ENCODE measurements at places on chromosomes 4 and X. TPM values are rescaled to one million over a fixed set of nuclear protein-coding genes. Genes with fewer than 3 reads are reported as not detected.

DNA sequence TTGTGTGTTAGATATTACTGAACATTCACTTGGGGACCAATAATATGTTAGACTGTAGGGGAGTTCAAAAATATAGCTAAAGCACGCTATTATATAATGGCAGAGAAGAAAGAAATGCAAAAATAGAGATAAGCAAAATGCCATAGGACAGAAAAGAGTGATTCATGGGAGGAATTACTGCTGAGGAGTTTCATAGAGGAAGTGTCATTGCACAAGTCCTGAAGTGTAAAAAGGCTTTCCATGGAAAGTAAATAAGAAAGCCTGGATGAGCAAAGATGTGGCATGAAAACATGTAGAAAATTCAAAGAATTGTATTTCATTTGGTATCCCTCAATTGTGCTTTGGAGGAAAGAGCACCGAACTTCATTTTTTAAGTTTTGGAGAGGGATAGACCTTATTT lies 14.5 kb downstream of the HMGB2 start:
- DNase-seq = no peak

- DNase-seq = no peak
These were observed 18.2 kb upstream of the NKRF start for GRCh38 chrX:119624417-119624816.

DNA sequence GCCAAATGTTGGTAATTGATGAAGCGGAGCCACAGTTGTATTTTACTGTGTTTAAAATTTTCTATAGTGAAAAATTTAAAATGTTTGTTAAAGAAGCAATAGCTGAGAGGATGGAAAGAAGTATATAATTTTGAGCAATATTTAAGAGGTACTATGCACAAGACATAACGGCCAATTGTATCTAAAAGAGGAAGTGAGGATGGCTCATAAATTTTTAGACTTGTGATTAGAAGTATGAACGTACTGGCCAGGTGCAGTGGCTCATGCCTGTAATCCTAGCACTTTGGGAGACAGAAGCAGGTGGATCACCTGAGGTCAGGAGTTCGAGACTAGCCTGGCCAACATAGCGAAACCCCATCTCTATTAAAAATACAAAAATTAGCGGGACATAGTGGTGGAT lies 12.7 kb upstream of the HHIP start:
- DNase-seq = no peak

GRCh38 chr4:155696726-155697125 lies 30.1 kb downstream of the GUCY1A1 start:
- DNase-seq = no peak

DNA sequence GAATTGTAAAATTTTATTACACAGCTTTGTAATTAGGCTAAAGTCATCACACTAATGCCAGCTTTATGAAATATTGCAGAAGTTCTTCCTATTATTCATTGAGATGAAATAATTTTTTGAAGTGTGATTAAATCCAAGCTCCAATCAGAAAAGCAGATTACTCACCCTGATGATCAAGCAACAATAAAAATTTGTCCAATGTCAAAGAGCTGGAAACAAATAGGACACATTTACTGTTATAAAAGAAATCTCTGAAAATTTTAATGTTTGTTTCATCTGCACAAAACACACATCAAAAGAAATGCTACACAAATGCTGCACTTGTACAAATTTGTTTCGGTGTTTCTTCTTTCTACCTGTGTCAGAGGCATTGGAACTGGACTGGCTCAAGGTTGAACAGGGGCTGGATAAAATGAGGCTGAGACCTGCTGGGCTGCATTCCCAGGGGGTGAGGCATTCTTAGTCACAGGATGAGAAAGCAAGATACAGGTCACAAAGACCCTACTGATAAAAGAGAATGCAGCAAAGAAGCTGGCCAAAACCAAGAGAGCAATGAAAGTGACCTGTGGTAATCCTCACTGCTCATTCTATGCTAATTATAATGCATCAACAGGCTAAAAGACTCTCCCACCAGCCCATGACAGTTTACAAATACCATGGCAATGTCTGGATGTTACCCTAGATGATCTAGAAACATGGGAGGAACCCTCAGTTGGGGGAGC lies 78.3 kb downstream of the GASK1B start:
- peak; percentile 3 for DNase-seq

DNA sequence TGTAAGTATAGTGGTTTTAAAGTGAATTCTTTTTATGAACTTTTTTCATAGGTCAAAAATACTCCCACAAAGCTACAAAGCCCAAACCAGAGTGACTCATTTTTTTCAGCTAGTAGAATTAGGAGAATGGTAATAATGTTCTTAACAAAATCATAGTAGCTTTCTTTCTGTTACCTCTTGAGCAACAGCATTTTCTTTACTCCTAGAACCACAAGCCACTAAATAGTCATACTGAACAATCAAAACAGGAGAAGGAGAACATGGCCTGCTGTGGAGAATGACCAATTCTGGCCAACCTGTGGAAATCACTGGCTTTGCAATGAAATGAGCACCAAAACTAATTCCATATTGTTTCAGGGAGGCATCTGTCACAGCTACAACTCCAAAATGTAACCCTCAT lies 112.9 kb downstream of the AMMECR1 start:
- no peak for DNase-seq

DNA sequence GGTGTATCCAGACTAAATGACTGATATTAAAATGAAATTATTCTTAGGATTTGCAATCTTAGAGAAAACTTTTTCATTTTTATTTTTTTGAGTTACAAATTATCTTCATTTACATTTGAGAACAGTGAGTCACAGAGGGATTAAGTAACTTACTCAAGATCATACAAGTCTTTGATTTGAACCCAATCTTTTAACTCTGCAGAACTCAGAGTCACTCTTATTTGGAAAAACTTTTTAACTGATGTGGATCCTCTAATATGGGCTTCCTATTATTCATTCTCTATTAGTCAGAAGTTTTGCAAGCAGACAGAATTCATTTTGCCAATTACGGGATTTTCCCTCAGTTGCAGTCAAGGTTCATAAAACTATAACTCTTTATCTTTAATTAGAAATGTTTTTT lies 20.1 kb downstream of the HPRT1 start:
- no peak for DNase-seq

DNA sequence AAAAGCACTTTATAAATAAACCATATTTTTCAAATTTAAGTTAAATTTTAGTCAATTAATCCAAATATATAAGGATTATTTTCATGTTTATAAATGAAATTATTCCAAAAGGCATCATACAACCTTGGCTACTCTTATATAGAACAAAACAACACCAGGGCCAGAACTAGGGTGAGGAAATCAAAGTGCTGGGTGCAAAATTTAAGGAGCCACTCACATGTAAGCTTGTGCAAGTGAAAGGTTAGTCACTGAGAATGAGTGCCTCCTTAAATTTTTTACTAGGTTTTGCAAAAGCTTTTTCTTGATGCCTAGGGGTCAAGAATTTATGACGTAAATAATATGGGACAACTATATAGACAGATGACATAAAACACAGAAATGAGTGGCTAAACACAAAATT lies 83.4 kb upstream of the COX18 start:
- DNase-seq = no peak

DNA sequence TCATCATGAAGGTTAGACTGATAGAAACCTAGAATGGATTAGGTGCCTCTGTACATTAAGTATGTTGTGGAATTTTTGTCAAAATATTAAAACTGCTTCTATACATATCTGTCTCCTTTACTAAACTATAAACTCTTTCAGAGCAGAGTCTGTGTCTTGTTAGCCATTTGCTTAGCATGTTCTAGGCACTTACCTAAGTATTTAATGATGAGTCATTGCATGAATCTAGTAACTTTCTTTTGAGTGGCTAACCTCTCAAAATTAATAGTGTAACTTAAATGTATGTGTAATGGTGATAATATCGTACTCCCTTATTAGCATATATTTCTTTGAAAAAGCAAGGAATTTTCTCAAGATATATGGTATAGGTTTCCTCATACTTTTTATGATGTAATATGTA lies 57.8 kb downstream of the RAP1GDS1 start:
- DNase-seq = no peak

DNA sequence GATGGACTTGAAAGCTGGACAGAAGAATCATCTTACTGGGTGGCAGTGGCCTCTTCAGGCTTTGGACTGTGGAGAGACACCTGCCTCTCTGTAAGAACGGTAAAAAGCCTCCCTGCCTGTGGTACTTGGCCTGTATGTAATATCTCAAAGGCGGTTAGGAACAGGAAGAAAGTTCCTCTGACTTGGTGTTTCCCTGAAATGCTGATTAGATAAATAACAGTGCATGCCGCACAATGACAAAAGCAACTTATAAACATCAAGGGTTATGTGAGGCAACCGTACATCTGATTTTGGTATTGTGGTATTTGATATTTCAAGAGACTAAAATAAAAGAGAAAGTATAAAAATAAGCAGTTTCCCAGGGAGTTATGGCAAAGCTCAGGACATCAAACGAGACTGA lies 92.4 kb upstream of the SORBS2 start:
- no peak for DNase-seq

- no peak for DNase-seq
These were observed 185.6 kb downstream of the RAP1GDS1 start for GRCh38 chr4:98446499-98447375.

DNA sequence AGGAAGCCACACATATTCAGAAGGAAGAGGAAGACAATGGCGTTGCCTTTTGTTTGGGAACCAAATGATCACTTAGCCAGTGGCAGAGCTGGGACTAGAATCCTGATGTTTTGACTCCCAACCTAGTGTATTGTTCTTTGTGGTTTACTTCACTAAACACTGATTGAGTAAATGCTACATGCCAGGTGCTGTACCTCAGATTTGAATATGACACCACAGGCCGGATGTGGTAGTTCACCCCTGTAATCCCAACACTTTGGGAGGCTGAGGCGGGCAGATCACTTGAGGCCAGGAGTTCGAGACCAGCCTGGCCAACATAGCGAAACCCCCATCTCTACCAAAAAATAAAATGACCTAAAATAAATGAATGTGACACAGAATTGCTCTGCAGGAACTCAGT lies 8.4 kb downstream of the NDUFA1 start:
- no peak for DNase-seq

DNA sequence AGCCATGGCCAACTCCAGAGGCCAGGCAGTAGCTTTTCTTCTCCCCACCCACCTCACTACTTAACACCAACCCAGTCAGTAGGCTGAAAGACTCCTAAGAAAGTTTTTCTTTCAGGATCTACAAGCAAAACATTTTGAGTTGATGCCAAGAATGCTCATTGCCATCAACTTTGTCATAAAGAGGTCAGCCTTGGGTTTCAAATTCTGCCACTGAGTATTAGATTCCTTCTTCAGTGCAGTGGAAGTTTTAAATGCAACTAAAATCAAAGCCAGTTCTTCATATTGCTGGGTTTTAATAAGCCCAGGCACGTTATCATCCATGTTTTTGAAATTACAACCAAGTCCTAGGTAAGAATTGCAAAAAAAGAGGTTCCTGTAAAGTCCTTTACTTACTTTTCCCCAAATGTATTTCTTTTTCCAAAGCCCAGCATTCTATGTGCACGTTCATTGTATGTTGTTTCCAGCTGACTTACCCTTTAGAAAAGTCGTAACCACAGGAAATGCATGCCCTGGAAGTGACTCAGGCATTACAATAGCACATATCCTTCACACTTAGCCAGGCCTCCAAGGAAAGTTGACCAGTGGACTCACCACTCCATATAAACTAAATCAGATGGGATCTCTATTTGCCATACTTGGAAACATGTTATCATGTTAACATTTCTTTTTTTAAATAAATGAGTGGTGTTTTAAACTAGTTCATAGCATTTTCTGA lies 229.9 kb downstream of the SOX3 start:
- DNase-seq = no peak

GRCh38 chrX:37783305-37783704 lies 3.4 kb downstream of the CYBB start:
- DNase-seq = no peak

DNA sequence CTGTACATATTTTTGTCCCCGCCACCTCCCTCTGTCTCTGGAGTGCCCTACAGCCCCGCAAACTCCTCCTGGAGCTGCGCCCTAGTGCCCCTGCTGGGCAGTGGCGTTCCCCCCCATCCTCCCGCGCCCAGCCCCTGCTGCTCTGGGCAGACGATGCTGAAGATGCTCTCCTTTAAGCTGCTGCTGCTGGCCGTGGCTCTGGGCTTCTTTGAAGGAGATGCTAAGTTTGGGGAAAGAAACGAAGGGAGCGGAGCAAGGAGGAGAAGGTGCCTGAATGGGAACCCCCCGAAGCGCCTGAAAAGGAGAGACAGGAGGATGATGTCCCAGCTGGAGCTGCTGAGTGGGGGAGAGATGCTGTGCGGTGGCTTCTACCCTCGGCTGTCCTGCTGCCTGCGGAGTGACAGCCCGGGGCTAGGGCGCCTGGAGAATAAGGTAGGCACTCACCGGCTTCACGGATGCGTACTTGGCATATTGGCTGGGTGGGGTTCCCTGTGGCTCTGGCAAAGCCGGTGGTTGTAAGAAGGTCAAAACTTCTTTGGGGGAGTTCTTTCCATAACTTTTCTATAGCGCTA lies 653 bp downstream of the HHIP start:
- DNase-seq = no peak

GRCh38 chrX:31551913-31552312 lies 480.1 kb upstream of the FTHL17 start:
- peak; percentile 8 for DNase-seq

- no peak for DNase-seq
These were observed 213.8 kb upstream of the RADX start for GRCh38 chrX:106397788-106398538.

DNA sequence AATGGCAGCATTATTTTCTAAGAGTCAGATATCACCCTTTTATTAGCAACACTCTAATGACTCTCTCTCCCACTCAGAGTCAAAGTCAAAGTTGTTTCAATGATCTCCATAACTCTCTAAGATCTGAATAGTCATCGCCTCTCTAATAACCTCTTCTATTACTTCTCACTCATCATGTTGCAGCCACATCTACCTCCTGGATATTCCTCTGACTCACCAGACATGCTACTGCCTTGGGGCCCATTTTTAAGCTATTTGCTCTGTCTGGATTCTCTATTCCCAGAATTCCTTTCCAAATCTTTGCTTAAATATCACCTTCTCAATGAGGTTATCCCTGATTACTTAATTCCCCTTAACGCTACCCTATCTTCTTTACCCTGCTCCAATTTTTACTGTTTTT lies 391.8 kb upstream of the MAGEB16 start:
- DNase-seq = no peak

- DNase-seq = peak; percentile 67
These were observed 18.8 kb upstream of the CHRNA9 start for GRCh38 chr4:40316333-40316781.

The CPE gene
- 11.8 TPM for polyA plus RNA-seq

The WDR45 gene
- polyA plus RNA-seq = 96.1 TPM

The ADGRG4 gene
- polyA plus RNA-seq = not detected

The REELD1 gene
- not detected for polyA plus RNA-seq

The NUP54 gene
- 54.5 TPM for polyA plus RNA-seq

The FAM149A gene
- polyA plus RNA-seq = 0.20 TPM

The SMIM10L2A gene
- polyA plus RNA-seq = 0.04 TPM

The SPOCK3 gene
- polyA plus RNA-seq = not detected

Data from AG04450 (cell line).